ENCODE measurements at places on chromosomes 13 and 19.

DNA sequence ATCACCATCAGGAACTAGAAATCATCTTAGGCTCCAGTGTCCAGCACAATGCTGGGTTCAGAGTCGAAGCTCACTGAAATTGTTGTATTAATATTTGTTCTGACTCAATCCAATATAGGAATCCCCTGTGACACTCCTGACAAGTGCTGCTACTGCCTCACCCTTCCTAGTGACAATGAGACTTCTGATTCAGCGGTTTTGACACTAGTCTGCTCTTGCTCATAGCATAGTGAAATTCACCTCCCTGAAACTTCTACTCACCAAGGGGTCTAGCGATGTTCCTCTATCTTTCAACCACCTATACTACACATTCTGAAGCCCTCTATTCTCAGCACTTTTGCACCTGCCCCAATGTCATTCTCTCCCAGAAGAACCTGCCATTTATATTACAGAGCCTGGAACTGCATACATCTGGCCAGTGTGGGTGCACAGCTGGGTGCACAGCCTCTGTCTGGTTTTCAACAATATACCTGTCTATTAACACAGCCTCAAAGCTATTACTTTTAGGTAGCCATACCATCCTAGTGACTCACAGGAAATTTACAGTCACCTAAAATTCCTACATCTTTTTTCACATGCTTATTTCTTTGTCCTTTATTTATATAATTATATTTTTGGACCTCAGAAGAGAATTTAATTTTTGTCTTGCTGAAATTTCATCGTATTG is 88.3 kb downstream of the DOCK9 start:
- DNase-seq: no peak

GRCh38 chr13:108350579-108350978 is 81.1 kb downstream of the TNFSF13B start:
- DNase-seq: no peak

GRCh38 chr19:14135355-14135754 is 1.0 kb downstream of the ASF1B start:
- DNase-seq: no peak

DNA sequence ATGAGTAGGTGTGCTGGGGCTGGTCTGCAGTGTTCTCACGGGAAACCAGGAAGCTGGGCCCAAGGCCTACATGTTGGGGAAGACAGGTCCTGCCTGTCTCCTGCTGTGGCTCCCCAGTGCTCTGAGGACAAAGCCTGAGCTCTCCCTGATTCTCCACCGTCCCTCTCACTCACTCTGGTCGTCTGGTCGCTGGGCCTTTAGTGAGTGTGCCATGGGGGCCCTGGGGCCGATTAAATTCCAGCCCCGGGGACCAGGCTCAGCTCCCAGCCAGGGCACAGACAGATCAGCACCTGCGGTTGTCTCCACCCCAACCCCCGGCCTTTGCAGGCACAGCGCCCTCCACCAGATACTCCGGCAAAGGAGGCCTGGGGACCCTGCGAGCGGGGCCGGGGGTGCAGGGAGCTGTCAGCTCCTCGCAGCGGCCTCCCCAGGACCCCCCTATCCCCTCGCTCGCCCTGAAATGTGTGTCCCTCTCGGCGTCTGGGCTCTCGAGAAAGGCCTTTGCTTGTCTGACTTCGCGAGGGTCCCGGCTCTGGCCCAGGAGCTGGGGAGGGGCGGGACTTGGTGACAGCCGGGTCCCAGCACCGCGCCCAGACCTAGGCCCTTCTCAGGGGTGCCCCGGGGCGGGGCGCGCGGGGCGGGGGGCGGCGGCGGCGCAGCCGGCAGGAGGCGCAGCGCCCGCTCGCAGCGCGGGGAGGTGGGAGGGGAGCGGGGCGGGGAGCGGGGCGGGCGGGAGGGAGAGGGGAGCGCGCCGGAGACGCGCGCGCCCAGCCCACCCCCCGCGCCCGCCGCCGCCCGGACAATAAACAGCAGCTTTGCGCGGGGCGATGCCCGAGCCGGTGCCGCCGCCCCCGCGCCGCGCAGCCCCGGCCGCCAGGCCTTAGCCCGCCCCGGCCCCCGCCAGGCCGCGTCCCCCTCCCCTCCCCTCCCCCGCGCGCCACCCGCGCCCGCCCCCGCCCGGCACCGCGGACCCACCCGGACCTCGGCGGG is at the start of gene PALM:
PALM (plus strand) TSS at position 782 of the 990 bp plus-strand sequence. CDS start 212 bp downstream, outside the sequence.
- DNase-seq: no peak

GRCh38 chr13:30353471-30354215 is 46.3 kb upstream of the KATNAL1 start:
- DNase-seq: no peak

DNA sequence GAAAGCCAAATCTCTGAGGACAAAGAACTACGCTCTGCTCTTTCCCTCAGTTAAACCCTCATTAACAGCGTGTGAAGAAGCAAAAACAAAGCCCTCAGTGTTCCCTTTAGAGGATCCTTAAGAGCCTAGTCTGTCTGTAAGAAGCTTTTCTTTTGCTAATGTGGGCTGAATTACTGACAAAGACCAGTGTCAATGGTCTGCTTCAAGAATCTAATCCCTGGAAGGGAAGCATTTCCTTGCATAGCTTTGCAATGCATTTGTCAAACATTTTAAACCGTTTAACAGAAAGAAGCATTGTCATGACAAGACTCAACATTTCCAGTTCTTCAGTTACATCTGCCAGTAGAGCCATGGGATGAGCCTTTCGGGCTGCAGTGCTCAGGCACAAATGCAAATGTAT is 64.9 kb downstream of the EDNRB start:
- DNase-seq: no peak

GRCh38 chr13:35483761-35484160 is 7.3 kb upstream of the MAB21L1 start:
- DNase-seq: no peak

Measured in AG08395 (cell line).